ENCODE measurements at places on chromosomes 11 and 22.

GRCh38 chr11:33877038-33877437 lies 14.8 kb downstream of the LMO2 start:
- DNase-seq = no peak

DNA sequence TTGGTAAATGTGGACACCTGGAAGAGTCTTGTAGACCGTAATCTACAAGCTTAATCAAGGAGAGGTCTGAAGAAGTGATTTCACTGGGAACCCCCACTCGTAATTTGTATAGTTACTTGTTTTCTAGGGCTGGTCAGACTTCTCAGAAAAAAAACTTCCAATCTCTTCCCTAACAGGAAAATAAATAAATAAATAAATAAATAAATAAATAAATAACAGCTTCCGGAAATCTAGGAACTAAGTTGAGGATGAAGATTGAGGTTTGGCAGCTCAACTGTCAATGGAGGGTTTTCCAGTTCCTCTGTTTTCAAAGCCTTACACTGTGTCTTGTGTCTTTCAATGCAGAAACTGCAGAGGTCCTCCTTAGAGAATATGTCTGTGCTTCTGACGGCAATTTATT lies 17.7 kb upstream of the TYR start:
- DNase-seq = no peak

DNA sequence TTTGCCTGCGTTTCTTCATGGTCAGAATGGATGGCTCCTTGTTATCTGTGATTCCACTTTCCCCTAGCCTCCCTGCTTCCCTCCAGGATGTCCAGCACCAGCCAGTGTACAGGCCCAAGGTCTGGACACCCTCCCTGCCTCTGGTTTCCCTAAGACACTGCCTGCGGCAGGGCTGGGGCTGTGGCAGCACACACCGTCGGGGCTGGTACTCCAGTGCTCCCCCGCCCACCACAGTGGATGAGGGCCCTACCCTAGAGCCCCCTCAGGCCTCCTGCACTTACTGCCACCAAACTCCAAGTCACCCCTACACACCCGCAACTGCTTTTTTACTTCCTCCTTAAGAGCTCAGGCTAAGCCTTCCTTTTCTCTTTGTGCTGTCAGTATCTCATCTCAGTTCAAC lies 28.9 kb downstream of the ZNF214 start:
- no peak for DNase-seq

DNA sequence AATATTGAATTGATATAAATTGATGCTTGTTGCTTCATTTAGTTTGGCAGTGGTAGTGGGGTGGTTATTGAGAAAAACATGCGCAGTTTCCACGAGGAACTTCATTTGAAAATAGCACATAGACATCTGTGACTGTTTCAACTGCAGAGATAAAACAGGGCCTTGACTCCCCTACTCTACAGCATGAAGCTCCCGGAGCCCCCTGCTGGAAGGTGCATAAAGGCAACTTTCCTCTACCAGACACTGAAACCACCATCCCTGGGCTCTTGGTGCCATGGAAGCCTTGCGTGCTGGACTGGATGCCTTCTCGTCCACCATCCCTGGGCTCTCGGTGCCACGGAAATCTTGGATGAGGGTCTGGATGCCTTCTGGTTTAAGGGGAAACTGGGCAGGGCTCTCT lies 195.9 kb downstream of the CSNK2A3 start:
- DNase-seq = no peak

DNA sequence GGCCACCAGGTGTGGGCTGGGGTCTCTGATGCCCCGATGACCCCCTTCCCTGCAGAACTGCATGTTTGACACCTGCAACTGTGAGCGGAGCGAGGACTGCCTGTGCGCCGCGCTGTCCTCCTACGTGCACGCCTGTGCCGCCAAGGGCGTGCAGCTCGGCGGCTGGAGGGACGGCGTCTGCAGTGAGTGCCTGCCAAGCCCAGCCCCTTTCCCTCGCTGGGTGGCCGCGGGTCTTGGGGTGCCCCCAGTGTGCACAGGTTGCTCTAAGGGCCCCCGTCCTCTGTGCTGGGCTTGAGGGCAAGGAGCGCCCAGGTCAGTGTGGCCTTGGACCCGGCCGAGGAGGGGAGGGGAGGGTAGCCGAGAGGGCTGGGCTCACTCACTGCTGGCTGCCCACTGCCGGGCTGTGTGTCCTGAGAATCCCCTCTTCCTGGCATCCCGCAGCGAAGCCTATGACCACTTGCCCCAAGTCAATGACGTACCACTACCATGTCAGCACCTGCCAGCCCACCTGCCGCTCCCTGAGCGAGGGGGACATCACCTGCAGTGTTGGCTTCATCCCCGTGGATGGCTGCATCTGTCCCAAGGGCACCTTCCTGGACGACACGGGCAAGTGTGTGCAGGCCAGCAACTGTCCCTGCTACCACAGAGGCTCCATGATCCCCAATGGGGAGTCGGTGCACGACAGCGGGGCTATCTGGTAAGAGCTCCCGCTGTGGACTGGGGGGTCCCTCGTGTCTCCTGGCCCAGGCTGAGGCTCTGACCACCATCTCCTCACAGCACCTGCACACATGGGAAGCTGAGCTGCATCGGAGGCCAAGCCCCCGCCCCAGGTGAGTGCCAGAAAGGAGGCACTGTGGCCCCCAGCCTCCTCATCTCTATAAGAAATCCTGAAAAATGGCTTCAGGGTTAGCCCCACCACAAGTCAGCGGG lies 17.0 kb downstream of the MUC5AC start:
- no peak for DNase-seq

- no peak for DNase-seq
Observed at GRCh38 chr22:37741312-37741795, 44.5 kb downstream of the TRIOBP start.

- DNase-seq = no peak
Observed at GRCh38 chr11:83115551-83115950, 41.4 kb upstream of the PCF11 start.

- no peak for DNase-seq
Observed at GRCh38 chr11:2248242-2248641, 22.1 kb downstream of the ASCL2 start.

GRCh38 chr11:105821372-105821771 lies 200.7 kb downstream of the MSANTD4 start:
- no peak for DNase-seq

GRCh38 chr22:44118645-44119315 lies 61.9 kb upstream of the PARVG start:
- DNase-seq = no peak

GRCh38 chr11:28483072-28483867 lies 375.1 kb downstream of the METTL15 start:
- DNase-seq = no peak
